Activated naive CD4-positive, alpha-beta T cell treated with anti-CD3 and anti-CD28 coated beads for 36 hours (primary cell): ENCODE measurements at places on chromosomes 4 and X. TPM values are rescaled to one million over a fixed set of nuclear protein-coding genes. Genes with fewer than 3 reads are reported as not detected.

Gene CYLC1
- total RNA-seq = not detected

Gene UGT2A2
- total RNA-seq = not detected

Gene DCAF4L1
- total RNA-seq = 0.12 TPM

Gene CCDC120
- total RNA-seq = 2.1 TPM

Gene CACNA1F
- total RNA-seq = 0.62 TPM

Gene TRMT44
- total RNA-seq = 14.5 TPM

Gene HPGD
- 1.5 TPM for total RNA-seq

Gene PNCK
- 0.26 TPM for total RNA-seq

Gene PF4V1
- not detected for total RNA-seq

Gene TNMD
- not detected for total RNA-seq

Gene C4orf50
- total RNA-seq = not detected

Gene SCML2
- 5.1 TPM for total RNA-seq

Gene PNMA5
- not detected for total RNA-seq

Gene PDS5A
- total RNA-seq = 86.8 TPM

Gene DCLK2
- total RNA-seq = not detected

Gene SORCS2
- 0.15 TPM for total RNA-seq

Gene GAGE13
- not detected for total RNA-seq

Gene VEGFD
- not detected for total RNA-seq

Gene FTHL17
- total RNA-seq = not detected

Gene TXK
- total RNA-seq = 24.4 TPM

Gene NEUROG2
- not detected for total RNA-seq

Gene PDCL2
- total RNA-seq = not detected

Gene NOX1
- not detected for total RNA-seq

Gene RAI2
- total RNA-seq = 0.59 TPM

Gene HSFX3
- total RNA-seq = not detected

Gene CLTRN
- total RNA-seq = 0.59 TPM

Gene NDST3
- not detected for total RNA-seq

Gene EVC
- not detected for total RNA-seq

Gene FRG1
- 47.7 TPM for total RNA-seq

Gene CXCL11
- not detected for total RNA-seq

Gene MAGEA2
- total RNA-seq = not detected

Gene ZMAT1
- total RNA-seq = 2.7 TPM
